ENCODE measurements at places on chromosomes 12 and 14.

DNA sequence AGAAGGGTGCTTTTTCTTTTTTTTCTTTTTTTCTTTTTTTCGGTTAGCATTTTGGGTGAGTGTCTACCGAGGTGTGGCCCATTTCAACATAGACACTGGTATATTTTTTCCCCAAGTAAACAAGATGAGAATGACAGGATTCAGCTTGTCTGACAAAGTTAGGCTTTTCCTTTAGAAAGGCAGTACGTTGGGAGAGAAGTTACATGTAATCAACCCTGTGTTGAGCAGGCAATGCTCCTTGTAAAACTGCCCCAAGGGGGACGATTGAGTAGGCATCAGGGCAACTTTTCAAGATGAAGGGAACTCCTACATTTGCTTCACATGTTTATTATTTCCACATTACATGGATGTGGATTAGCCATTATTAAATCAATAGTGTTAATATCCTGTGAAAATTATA lies 1.7 kb downstream of the EMP1 start:
- no peak for DNase-seq

GRCh38 chr12:74818412-74818811 lies 280.8 kb downstream of the ATXN7L3B start:
- DNase-seq: no peak

DNA sequence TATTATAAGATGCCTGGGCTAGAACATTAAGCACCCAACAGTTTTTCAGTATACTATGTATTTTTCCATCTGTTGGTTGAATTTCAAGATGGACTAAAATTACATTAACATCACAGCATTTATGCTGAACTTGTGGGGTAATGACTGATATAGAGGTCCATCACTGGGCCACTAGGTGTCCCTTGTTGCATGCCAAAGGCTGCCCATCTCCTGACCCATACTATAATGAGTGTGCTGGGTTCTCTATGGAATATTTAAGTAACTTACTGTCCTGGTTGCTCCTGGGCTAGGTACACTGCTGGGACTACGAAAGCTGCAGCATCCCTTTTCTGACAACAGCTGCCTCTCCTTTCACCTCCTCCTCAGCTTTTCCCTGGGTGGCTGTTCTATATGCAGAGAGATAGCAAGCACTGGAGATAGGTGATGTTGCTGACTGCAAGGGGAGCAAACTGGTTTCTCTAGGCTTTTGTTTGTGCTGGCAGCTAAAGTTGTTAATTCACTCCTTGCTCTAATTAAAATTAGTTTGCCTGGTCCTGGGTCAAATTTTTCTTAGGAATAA lies 138.6 kb upstream of the TRHDE start:
- DNase-seq: no peak

DNA sequence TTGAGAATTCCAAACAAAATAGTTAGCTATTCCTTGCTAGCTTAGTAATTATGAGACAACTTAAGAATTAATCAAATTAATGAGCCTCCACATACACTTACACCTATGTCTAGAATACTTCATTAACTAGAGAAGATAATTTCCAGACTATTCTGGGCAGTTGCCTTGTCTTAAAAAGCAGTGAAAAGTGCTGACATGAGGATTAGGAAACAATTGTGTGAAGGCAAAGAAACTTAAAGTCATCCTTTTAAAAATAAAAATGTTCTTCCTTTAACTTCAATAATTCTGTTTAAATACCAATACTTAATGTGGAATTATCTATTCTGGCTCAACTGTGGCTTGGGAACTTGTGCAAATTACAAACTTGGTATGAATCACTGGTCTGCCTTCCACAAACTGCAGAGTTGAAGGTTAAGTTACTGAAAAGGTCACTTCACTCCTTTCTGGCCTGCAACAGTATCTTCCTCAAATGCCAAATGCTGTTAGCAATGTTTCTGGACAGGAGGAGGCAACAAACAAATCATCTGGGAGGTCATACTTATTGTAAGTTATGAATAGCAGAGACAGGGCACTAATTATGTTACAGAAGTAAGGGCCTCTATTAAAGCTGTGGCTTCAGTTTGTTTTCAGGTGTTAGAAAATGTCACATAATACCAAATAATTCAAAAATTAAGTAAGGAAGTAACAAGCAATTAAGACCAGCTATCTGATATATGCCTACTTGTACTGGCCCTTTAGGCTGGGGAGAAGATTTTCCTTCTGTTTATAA lies 19.2 kb downstream of the PPTC7 start:
- DNase-seq: no peak

DNA sequence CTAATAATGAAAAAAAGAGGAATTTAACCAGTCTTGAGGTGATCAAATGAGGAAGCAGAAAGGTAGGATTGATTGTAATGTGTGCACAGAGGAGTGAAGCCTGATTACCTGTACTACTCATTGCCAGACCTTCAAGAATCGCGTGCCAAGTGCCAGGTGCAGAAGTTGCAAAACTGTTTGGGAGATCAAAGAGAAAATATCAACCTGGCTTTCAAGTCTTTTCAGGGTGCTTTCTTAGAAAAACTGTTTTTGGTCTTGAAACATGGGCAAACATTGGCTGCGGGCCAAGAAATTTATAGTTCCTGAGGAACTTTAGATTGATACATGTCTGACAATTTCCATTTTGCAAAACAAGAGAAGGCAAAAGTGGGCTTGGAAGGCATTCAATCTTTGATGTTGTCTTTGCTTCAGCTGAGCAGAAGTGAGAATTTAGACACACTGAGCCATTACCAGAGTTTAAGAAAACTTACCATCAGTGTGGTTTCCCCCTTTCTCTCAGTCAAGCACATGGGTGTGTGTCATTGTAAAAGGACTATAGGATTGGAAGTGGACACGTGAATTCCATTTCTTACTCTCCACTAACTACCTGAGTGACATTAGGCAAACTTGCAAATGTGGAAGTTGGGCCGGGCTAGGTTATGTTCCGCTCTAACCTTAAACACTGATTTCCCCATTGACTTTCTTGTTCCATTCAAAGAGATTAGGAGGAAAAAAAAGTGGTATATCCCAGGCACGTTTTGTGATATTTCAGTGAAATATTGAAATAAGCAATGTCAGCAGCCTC lies 486.2 kb downstream of the DIO2 start:
- DNase-seq: no peak

DNA sequence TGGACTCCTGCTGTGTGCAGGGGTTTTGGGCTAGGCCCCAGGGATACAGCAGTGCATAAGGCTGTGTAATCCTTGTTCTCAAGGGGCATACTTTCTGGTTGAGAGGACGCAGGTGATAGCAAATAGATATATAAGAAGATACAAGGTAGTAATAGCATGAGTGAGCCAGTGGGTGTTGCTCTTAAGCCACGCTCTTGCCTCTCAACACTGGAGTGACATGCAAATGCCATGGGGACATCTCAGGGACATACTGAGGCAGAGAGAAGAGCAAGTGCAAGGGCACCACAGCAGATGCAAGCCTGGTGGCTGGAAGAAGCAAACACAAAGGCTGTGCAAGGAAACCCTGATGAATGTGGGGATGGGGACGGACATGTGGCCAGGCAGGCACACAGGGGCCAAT lies 223.3 kb downstream of the CHST11 start:
- no peak for DNase-seq

- DNase-seq: no peak
Observed at GRCh38 chr12:14613718-14614117, 46.0 kb upstream of the PLBD1 start.

- no peak for DNase-seq
Observed at GRCh38 chr12:52018433-52019112, 11.8 kb downstream of the TAMALIN start.

GRCh38 chr14:57502586-57503254 lies 9.1 kb upstream of the CCDC198 start:
- DNase-seq: no peak

DNA sequence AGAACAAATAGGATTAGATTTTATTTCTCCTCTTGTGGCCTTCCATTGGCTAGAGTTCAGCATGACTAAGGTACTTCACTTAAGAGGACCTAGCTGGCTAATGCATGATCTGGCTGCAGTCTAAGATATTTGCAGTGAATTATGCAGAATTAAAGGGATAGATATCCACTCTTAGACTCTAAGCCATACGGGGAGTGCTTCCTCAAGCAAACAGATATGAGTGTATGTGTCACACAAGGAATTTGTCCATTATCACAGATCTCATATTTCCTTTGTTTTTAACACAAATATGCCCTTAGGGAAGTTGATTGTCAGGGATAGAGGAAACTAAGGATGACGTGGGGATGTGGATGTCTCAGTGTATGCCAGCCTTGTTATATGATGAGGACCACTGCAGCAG lies 88.1 kb upstream of the DHRS4 start:
- DNase-seq: no peak

DNA sequence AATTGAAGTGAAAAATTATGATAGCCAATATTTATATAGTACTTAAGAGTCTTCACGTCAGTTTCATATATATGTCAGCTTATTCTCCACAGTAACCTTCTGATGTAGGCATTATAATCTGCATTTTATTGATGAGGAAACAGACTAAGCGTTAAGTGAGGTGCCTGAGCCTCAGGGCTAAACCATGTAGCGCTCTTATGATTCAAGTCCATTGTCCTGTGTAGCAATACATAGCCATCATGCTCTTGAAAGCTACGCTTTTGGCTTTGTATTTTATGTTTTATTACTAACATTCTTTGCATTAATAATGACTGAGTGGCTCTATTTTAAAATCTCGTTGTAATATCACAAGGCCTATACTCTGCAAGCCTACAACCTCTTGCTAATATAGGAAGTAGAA lies 79.0 kb downstream of the ANO6 start:
- DNase-seq: no peak
